ENCODE measurements at places on chromosomes 12 and 14. TPM values are rescaled to one million over a fixed set of nuclear protein-coding genes. Genes with fewer than 3 reads are reported as not detected.

Gene NAV3
- not detected for total RNA-seq

DNA sequence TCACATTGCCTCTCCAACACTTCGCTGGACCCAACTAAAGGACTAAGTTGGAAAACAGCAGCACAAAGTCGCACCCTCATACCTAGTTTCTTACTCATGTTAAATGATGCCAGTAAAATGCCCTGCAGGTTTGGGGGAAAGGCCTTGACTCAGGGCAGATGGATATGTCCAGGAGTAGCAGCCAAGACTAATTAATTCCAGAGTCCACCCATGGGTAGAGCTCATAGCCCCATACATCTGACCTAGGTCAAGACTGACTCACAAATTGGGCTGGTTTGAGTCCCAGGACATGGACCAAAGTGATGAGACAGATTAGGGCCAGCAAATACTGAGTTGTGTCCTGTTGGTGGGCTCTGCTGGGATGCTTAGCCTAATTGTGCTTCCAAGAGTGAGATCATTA lies 224.0 kb upstream of the BTG1 start:
- H3K36me3 ChIP-seq = no peaks in the 10 kb centered on the region
- no peaks in the 10 kb centered on the region for H3K27me3 ChIP-seq
- DNase-seq = no peak
- H3K4me1 ChIP-seq = peaks cover 5% of the 10 kb centered on the region
- no peak overlapping the region for H3K27ac ChIP-seq

Gene DIO2
- total RNA-seq = not detected

Gene STXBP6
- total RNA-seq = not detected

Gene TTC9
- total RNA-seq = 6.1 TPM

DNA sequence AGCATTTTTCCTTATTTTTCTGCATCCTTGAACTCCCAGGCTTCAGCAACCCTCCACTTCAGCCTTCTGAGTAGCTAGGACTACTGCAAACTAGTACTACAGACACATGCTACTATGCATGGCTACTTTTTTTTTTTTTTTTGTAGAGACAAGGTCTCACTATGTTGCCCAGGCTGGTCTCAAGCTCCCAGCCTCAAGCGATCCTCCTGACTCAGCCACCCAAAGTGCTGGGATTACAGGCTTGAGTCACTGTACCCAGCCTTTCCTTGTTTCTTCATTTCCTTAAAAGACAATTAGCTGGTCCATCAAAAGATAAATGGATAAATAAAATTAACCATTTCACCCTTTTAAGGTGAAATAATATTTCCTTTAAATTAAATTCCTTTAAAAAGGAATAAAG lies 205.8 kb downstream of the SPTSSA start:
- no peak overlapping the region for H3K4me3 ChIP-seq
- DNase-seq = no peak
- H3K27ac ChIP-seq = no peak overlapping the region

DNA sequence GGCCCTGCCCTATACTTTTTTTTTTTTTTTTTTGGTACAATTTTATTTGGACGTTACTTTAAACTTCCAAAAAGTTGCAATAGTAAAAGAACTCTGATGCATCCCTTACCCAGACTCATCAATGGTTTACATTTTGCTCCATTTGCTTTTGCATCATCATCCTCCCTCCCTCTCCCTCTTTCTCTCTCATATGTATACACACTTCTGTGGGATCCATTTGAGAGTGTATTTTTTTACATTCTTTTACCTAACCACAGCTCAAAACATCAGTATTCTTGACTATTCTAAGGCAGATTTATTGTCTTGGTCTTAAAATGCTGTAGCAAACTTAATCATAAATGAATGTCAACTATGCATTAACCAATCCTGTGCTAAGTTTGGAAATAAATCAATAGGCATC lies 111.6 kb downstream of the PRICKLE1 start:
- no peak overlapping the region for H3K27ac ChIP-seq
- peaks cover 48% of the 10 kb centered on the region for H3K27me3 ChIP-seq
- no peaks in the 10 kb centered on the region for H3K36me3 ChIP-seq
- no peak for DNase-seq
- H3K4me1 ChIP-seq = peaks cover 4% of the 10 kb centered on the region

DNA sequence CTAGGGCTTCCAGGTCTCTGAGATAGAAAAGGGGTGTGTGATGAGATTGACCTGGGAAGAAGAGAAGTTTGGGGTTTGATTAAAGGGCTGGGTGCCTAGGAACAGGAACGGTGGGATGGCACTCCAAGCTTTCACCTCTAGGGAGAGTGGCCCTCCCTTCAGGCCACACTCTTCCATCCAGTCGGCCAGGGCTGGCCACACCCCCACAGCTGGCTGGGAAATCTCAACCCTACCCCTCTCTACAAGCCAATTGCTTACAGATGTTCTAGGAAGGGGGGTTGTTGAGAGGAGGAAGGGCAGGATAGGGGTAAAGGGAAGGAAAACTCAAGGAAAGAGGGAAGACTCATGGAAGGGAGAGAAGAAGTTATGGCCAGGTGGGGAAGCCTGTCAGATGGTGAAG lies 6.6 kb upstream of the ITGA5 start:
- H3K27ac ChIP-seq = no peak overlapping the region
- H3K4me1 ChIP-seq = peaks cover 21% of the 10 kb centered on the region
- peaks cover 47% of the 10 kb centered on the region for H3K27me3 ChIP-seq
- H3K36me3 ChIP-seq = no peaks in the 10 kb centered on the region
- H3K4me3 ChIP-seq = no peak overlapping the region
- DNase-seq = no peak

Gene RNASE1
- not detected for total RNA-seq

Gene PIWIL1
- total RNA-seq = not detected

GRCh38 chr14:104461676-104462449 lies 117.7 kb upstream of the C14orf180 start:
- DNase-seq = peak; percentile 5
- H3K36me3 ChIP-seq = no peaks in the 10 kb centered on the region
- H3K27ac ChIP-seq = no peak overlapping the region
- no peak overlapping the region for H3K4me3 ChIP-seq
- H3K4me1 ChIP-seq = no peaks in the 10 kb centered on the region
- H3K27me3 ChIP-seq = peaks cover 25% of the 10 kb centered on the region

DNA sequence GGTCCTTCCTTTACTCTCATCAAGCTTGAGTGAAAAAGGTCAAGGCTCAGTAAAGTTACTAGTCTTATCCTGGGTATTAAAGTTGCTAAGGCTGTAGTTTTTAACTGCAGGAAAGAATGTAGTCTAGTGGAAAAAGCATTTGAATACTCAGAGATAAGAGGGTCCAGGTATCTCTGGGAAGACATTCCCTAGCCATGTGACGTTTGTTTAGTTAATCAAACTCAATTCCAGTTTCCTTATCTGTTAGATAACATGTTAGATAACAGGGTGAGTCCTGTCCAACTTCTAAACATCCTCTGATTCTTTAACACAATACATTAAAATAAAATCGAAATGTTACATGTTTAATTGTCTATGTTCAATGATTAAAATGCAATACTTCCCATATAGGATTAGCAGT lies 720.7 kb upstream of the LMO3 start:
- no peaks in the 10 kb centered on the region for H3K36me3 ChIP-seq
- H3K27ac ChIP-seq = no peak overlapping the region
- no peaks in the 10 kb centered on the region for H3K27me3 ChIP-seq

- no peaks in the 10 kb centered on the region for H3K4me1 ChIP-seq
- no peak overlapping the region for H3K4me3 ChIP-seq
- no peak overlapping the region for H3K27ac ChIP-seq
- H3K27me3 ChIP-seq = peaks cover 4% of the 10 kb centered on the region
- no peak for DNase-seq
These were observed 47.2 kb downstream of the SVOP start for GRCh38 chr12:108973629-108974152.

- H3K4me3 ChIP-seq = no peak overlapping the region
- no peaks in the 10 kb centered on the region for H3K4me1 ChIP-seq
- H3K27me3 ChIP-seq = no peaks in the 10 kb centered on the region
These were observed 158.2 kb upstream of the NTF3 start for GRCh38 chr12:5273709-5274108.

DNA sequence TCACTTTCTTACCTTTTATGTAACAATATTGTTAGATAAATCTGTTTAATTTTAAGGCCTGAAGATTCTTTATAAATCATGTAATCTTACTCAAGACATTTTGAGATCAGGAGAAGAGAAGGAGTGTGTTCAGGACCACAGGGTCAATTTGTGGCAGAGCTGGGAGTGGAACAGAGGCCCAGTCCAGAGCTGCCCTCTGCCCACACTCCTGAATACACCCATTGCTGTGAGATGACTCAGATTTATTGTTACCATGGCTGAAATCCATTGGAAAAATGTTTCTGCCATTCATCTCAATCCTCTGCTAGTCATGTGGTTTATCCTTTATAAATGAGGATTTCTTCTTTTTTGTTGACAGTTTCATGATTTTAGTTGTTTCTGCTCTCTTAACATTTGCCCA lies 100.5 kb upstream of the STXBP6 start:
- H3K27me3 ChIP-seq = peaks cover 1% of the 10 kb centered on the region
- no peak overlapping the region for H3K27ac ChIP-seq
- no peaks in the 10 kb centered on the region for H3K36me3 ChIP-seq
- no peaks in the 10 kb centered on the region for H3K4me1 ChIP-seq
- no peak for DNase-seq
- no peak overlapping the region for H3K4me3 ChIP-seq

Gene TAS2R13
- total RNA-seq = 0.74 TPM

GRCh38 chr14:50937325-50937724 lies 7.0 kb downstream of the PYGL start:
- no peaks in the 10 kb centered on the region for H3K36me3 ChIP-seq
- no peak for DNase-seq
- no peak overlapping the region for H3K4me3 ChIP-seq
- no peak overlapping the region for H3K27ac ChIP-seq
- peaks cover 21% of the 10 kb centered on the region for H3K27me3 ChIP-seq

DNA sequence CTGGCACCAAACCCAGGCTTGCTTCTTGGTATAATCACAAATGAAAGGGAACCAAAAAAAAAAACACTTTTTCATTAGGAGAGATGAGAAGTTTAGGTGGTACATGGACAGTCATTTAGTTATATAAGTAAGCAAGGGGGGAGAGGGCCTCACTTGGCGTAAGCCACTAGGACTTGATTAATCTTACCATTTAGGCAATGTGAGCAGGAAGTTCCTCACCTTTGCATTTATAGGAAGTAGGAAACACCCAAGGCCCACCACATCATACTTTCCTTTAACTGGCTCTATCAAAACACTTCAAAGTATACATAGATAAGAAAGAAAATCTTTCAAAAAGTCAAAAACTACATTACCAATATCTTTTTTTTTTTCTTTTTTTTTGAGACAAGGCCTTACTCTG lies 6.7 kb upstream of the RPS6KA5 start:
- H3K27me3 ChIP-seq = no peaks in the 10 kb centered on the region
- H3K4me3 ChIP-seq = no peak overlapping the region
- H3K27ac ChIP-seq = peak overlapping the region; percentile 91
- H3K36me3 ChIP-seq = peaks cover 26% of the 10 kb centered on the region
